Mucosa of descending colon (tissue), 3 donors: ENCODE measurements at places on chromosomes 16 and 17.

GRCh38 chr17:41835214-41835799 is 725 bp downstream of the NT5C3B start:
- no peak for DNase-seq

GRCh38 chr16:19126300-19126699 is 12.5 kb downstream of the ITPRIPL2 start:
- no peak for DNase-seq

DNA sequence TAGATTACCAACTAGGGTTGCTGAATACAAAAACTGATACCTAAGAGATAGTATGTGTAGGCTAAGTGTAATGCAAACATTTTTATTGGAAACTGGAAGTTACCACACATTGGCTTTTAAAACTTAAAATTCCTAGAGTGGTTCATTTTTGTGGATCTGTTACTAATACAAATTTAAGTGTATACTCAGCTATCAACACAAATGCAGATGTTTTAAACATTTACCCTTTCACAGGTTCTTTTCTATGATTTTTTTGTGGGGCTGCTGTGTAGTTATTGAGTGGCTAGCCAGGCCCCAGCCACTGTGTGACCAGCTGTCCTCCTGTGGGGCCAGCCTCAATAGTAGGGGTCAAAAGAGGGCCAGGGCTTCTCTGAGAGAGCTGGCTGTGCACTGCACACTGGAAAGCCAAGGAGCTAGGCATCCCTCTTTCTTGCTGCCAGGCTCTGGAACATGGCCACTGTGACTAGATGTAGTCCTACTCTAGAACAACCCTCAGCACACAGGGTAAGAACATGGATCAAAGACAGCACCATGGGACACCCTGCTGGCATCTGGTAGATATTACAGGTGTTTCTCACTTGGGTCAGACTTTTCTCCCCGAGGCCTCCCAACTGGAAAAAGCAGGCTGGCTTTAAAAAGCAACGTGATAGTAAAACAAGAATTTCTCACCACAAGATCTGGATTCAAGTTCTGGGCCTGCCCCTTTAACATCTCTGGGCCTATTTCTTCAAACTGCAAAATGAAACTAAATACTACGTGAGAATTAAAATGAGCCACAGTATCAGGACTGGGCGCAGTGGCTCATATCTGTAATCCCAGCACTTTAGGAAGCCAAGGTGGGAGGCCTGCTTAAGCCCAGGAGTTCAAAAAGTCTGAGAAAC is 7.3 kb upstream of the VEZF1 start:
- peak; percentile 70 for DNase-seq

- DNase-seq = no peak
Measured at GRCh38 chr16:31414706-31415105, 13.5 kb downstream of the COX6A2 start.

DNA sequence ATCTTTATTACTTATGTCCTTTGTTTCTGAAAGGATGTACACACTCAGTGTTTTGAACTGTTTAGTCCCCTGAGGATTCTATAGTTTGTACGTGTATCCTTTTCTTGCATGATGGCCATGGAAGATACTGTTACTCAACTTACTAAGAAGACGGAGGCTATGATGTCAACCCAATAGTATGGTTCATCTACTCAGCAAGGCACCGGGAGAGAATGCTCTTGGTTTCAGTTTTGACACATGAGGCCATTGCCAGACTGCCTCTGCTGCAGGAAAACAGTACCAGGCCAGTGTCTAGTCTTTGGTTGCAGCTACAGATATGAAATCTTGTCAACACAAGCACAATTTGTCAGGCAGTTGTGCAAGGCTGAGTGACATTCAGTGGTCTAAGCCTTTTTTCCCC is 134.5 kb downstream of the MRTFB start:
- DNase-seq = no peak

DNA sequence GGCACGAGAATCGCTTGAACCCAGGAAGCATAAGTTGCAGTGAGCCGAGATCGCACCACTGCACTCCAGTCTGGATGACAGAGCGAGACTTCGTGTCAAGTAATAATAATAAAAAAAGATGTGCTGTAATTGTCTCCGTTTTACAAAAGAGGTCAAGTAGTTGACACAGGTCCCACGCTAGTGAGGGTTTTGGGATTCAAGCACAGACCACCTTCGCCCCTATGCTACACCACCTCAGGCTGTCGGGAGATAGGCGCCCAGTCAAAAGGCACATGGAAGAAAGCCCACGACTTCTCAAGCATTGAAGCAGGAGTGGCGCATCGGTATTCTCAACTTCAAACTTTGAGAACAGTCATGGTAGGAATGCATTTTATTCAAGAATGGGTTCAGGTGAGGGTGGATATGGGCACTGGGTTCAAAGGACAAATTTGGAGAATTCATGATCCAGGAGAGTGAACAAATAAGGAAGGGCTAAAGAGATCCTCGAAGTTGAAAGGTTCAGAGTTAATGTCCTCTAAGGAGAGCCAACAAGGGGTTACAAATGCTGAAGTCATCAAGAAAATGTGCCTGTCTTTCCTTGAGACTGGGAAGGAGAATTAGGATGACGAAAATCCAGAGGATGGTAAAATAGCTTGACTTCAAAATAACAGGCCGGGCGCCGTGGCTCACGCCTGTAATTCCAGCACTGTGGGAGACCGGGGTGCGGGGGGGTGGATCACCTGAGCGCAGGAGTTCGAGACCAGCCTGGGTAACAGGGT is 1.4 kb upstream of the AMZ2 start:
- DNase-seq = peak; percentile 31

DNA sequence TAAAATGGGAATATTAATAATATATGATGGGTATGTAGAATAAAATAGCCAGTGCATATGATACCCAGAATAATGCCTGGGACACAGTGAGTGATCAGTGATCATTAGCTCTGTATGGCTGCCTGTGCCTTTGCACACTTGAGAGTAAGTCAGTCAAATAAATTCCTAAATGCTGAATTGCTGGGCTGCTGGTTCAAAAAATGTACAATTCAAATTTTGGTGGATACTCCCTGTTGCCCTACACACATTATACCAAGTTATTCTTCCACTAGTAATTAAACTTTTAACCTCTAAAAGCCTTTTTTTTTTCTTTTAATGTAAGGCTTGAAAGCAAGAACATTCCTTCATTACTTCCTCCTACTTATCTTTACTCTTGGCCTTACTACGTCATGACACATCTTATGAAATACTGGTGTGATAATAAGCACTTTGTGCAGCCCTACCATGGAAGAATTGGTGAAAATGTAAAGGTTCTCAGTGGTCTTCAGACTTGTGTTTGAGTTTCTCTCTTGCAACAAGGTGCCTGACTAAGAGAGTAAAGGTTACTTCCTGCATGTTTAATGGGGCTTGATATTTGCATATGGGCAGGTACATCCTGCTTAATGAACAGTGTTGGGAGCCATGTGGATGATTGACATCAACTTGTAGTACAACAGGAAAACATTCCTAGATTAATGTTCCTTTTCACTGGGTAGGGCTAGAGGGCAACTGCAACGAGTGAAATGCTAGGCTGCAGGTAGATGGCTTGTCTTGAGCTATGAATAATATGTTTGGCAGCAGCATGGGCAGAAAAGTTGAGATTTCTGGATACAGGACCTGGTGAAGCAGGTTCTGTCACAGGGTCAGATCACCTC is 84.3 kb downstream of the PRKCA start:
- DNase-seq = no peak

GRCh38 chr17:50133769-50134099 is 3.8 kb upstream of the SAMD14 start:
- no peak for DNase-seq

DNA sequence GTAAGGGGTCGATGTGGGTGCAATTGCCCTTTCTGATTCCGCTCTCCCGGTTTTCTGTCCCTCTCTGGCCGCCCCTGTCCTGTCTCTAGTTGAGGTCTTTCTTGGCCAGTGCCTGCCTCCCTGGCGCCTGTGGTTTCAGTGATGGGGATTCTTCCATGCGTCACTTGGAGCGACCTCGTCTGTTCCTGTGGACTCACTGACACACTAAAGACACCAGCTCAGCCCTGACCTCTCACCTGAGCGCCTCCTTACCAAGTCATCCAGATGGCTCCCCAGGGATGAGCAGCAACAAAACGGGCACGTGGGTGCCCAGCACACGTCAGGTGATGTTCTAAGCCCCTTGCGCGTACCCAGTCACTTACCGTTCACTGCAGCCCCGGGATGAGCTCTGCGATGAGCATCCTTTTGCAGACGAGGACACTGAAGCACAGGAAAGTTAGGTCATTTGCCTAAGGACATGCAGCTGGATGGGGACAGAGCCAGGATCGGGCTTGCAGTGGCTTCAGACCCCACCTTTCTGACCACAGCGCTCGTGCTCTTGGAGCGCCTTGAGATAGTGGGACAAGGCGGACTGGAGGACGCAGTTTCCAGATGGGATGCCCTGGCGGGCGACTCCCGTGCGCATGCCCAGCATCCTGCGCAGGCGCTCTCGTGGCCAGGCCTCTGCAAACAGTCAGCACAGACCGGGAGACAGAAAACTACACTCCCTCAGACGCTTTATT is 11.5 kb upstream of the LGALS3BP start:
- no peak for DNase-seq

DNA sequence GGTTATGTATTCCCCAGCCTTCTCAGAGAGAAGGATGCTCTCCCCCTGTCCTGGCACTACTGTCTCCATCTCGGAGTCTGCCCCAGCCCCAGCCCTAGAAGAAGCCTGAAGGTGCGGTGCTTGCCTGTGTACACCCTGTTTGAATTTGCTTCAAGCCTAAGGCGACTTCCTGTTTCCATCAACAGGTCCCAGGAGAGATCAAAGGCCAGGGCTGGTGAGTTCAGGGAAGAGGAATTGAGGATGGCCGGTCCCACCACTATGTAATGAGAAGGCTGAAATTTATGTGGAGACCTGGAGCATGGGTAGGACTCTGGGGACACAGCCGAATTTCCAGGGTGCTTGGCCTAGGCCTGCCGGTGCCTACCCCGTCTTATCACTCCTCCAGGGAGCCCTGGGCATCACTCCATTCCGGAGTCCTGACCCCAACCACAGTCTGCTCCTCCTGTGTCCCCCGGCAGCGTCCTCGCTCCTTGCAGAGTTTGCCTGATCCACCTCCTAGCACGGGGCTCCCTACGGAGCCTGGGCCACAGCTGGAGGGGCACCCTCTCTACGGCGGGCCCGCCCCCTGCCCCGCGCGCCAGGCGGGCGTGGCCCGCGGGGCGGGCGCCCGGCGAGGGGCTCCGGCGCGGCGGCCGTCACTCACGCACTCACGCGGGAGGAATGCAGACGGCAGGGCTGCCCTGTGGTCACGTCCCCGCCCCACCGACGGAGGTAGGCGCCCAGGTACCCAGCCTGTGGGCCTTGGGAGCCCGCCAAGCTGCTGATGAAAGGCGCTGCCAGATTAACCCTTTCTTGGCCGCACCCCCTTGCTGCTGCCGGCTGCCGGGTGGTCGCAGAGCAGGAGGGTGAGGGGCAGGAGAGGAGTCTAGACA is 53.8 kb upstream of the TAC4 start:
- no peak for DNase-seq

GRCh38 chr16:64051824-64052223 is 1070.0 kb downstream of the CDH11 start:
- no peak for DNase-seq

DNA sequence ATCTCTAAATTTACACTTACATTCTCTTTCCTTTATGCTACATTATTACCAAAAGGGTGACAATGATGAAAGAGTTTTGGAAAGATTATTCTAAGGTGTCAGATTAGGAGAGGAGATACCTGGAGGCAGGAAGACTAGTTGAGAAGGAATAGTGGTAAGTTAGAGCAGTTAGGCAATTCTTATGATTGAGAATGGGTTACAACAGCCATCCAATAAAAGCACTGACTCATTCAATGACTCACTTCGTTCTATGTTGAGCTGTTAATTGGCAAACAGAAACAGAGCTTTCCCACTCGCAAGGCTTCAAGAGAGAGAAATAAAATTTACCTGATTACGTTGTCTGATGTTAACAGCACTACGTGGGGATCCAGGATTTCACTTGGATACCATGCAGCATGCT is 5.8 kb downstream of the NUP88 start:
- no peak for DNase-seq

DNA sequence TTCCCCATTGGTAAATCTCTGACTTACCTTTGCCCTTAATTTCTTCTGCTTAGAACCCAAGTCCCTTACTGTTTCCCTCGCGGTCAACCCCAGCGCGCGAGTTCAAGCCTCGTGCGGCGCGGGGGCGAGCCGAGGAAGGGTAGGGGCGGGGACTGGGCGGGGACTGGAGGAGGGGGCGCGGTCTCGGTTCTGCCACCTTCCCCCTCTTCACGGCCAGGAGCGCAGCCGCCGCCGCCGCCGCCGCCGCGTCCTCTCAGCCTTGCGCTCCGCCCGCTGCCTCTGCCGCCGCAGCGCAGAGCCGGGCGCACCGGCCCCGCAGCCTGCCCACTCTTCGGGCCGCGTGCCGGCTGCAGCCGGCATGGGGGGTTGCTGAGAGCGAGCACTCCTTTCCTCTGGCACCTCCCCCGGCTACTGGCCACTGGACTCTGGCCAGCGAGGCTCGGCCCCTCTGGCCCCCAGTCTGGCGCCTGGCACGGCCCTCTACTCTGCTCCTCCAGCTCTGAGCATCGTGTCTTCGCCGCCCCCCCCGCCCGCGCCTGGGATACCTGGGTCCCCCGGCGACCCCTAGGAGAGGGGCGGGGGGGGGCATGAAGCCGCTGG is at the start of gene RAPGEFL1:
TSS of gene RAPGEFL1 (plus strand) at position 196 of the 600 bp plus-strand sequence. CDS start at position 588, 392 bp downstream.
- DNase-seq = peak; percentile 93

DNA sequence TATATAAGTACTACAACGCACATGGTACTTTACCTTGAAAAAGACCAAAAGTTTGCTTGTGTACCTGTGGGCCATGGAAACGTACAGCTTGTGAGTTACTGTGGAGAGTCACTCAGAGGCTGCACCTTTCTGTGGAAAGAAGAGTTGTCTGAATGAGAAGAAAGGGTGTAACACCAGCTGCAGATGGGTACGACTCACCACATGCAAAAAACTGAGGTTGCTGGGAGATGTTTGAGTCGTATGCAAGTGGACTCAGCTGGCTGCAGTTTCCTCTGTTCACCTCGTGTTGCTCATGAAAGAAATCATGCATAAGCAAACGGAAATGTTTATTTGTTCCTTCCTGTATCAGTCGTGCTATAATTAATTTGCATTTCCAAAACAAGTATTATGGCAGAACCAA is 22.4 kb upstream of the DYNLRB2 start:
- no peak for DNase-seq

DNA sequence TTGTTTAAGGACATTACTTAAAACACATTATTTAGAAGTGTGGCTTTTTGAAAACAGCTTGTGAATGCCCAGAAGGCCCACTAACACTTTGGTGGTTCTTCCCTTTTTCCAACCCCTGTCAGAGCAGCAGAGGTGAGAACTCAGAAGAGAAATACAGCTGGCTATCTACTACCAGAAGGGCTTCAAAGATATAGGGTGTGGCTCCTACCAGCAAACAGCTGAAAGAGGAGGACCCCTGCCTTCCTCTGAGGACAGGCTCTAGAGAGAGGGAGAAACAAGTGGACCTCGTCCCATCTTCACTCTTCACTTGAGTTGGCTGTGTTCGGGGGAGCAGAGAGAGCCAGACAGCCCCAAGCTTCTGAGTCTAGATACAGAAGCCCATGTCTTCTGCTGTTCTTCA is 6.9 kb upstream of the RAPGEFL1 start:
- DNase-seq = no peak
